Chondrocyte (in vitro differentiated cells): ENCODE measurements at places on chromosomes 16 and 17. TPM values are rescaled to one million over a fixed set of nuclear protein-coding genes. Genes with fewer than 3 reads are reported as not detected.

The DHRS11 gene
- total RNA-seq, result 4.2 to 7.0 TPM (median 5.1 TPM) in 3 replicates

The TNFRSF17 gene
- total RNA-seq, result not detected in 3 replicates

The CORO1A gene
- total RNA-seq, result 2.2 to 3.0 TPM (median 2.9 TPM) in 3 replicates

DNA sequence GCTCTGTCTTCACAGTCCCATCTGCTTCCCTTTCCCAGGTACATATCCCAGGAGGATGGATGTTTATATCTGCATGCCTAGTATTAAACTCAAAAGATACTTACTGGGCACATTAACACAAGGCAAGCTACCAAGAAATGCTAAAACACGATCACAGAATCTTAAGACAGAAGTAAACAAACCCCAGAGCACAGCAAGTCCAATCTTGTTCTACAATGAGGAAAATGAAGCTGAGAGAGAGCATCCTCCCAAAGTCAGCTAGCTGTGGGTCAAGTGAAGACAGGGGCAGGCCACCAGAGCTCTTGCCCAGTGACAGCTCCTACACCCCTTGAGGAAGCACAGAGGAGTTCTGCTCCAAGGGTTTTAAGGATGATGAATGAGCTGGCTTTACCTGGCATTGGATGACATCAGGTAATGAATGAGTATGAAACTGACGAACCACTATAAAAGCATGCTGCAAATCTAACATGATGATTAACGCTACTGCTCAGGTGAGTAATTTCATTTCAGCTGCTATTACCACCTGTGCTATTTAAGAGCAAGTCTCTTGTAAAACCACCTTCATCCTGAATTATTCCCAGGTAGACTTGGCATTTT is 20.3 kb downstream of the XPO6 start:
- DNase-seq, result no peak

GRCh38 chr17:83107656-83108048 is 28.2 kb downstream of the METRNL start:
- no peak for DNase-seq

DNA sequence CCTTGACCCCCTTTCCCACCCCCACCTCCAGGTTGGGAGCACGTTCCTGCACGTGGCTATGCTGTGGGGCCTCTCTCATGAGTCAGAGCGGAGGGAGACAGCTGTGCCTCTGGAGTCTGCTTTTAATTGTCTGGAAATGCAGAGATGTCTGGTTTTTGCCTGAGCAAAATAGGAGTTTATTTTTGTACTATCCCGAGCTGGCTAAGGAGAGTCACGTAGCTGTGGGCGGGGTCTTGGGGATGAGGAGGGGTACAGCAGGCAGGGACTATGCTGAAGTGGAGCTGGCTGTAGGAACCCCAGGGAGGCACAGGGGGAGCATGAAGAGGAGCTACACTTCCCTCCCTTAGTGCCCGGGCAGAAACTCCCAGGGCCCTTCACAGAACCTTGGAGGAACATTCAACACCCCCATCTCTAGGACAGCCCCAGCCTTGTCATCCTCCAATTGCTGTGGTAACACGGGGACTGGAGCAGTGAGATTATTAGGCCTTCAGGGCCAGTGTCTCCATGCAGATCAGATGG is 44.7 kb upstream of the LGALS9 start:
- DNase-seq, result peak; percentile 84

- DNase-seq, result no peak
Observed at GRCh38 chr16:77918809-77919707, 103.3 kb upstream of the CLEC3A start.

GRCh38 chr16:27370318-27370717 is 31.7 kb upstream of the IL21R start:
- no peak for DNase-seq

DNA sequence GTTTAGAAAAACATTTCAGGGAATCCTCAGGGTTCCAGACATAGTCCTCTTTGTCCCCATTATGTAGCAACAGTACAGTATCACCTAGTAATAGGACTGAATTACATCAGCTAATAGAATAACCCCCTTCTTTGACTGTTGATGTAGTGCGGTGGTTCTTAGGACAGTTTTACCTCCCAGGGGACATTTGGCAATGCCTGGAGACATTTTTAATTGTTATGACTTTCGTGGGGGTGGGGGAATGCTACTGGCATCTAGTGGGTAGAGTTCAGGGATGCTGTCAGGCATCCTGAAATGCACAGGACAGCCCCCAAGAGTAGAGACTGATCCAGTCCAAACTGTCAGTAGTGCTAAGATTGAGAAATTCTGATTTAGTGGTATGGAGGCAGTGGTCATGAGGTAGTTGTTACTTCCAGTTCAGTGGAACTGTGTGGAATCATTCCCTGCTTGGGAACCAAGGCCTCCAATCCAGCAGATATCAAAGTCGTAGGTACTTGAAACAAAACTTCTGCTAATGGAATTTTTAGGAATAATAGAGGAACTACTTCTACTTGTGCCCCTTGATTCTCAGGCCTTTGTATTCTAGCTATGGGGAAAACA is 20.3 kb downstream of the NF1 start:
- DNase-seq, result no peak

DNA sequence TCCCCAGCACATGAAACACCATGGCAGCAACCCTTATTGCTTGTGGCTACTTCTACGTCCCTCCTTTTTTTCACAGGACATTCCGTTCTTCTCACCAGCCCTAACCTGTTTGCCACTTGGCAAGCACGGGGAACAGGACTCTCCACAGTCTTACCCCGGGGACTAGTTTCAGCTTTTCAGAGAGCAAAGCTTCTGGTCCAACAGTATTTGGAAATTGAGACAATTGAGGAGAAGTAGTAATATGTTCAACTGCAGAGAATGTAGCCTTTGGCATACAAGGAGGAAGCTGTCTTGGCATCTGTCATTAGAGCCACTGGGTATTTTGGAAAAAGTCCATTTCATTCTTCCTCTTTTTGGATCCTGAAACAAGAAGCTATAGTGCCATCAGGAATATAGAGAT is 65.7 kb downstream of the MAP2K6 start:
- DNase-seq, result no peak

DNA sequence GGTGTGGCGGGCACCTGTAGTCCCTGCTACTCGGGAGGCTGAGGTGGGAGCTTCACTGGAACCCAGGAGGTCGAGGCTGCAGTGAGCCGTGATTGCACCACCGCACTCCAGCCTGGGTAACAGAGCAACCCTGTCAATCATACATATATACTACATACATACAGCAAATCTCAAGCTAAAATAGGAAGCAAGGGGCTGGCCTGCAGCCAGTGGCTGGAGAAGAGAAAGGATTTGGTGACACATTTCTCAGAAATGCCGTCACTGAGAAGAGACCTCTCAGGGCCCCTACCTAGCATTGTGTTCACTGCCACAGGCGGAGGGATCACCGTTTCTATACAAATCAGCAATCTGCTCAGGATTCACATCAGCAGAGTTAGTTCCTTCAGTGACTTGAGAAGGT is 16.9 kb downstream of the NARF start:
- no peak for DNase-seq

- no peak for DNase-seq
Observed at GRCh38 chr16:84845496-84846002, 25.8 kb downstream of the CRISPLD2 start.

GRCh38 chr16:47983999-47984580 is 171.7 kb downstream of the ABCC12 start:
- DNase-seq, result no peak

GRCh38 chr17:77651988-77652387 is 306.5 kb upstream of the TNRC6C start:
- DNase-seq, result peak; percentile 14
